ENCODE measurements at places on chromosomes 3 and 15.

GRCh38 chr3:13768453-13768852 lies 111.4 kb downstream of the WNT7A start:
- no peaks in the 10 kb centered on the region for H3K4me1 ChIP-seq
- no peak overlapping the region for H3K27ac ChIP-seq
- H3K27me3 ChIP-seq, result no peaks in the 10 kb centered on the region
- DNase-seq, result no peak
- no peak overlapping the region for H3K4me3 ChIP-seq

GRCh38 chr3:39638301-39638700 lies 170.8 kb downstream of the MOBP start:
- no peaks in the 10 kb centered on the region for H3K36me3 ChIP-seq
- DNase-seq, result no peak
- H3K27me3 ChIP-seq, result no peaks in the 10 kb centered on the region
- H3K27ac ChIP-seq, result peak overlapping the region; percentile 41

GRCh38 chr15:100502651-100503050 lies 26.1 kb downstream of the CERS3 start:
- no peaks in the 10 kb centered on the region for H3K36me3 ChIP-seq
- DNase-seq, result no peak
- no peak overlapping the region for H3K4me3 ChIP-seq

DNA sequence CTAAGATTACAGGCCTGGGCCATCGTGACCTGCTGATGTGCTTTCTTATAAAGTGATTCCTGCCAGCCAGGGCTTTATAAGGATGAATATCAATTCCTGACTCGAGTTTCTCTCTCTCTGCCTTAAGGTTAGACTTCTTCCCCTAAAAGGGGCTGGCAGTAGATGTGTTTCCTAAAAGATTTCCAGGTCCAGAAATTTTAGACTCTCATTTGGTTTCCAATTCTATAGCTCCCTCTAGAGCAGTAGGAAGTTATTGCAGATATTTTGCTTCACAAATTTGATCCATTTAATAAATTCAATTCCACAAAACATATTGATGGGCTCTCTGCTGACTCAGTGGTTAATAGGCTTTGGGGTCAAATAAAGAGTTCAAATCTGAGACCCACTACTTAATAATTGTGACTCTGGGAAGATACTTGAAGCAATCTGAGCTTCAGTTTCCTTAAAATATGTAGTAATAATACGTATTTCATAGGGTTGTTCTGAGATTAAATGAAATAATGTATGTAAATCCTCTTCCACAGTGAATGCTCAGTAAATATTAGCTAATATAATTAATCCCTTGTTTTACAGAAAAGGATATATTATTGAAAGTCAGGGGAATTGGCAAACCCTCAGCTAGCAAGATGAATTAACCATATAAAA lies 2.1 kb downstream of the TRIM69 start:
- H3K27ac ChIP-seq, result peak overlapping the region; percentile 51
- no peaks in the 10 kb centered on the region for H3K27me3 ChIP-seq
- H3K36me3 ChIP-seq, result no peaks in the 10 kb centered on the region
- peaks cover 59% of the 10 kb centered on the region for H3K4me1 ChIP-seq

GRCh38 chr15:73683777-73684580 lies at the start of gene CD276:
Gene CD276 (plus strand): TSS chr15:73684383. CDS start chr15:73699640, 15,257 bp downstream.
- peak within 1 kb of the TSS; percentile 76 for H3K4me3 ChIP-seq
- DNase-seq, result peak; percentile 82
- H3K36me3 ChIP-seq, result no peaks in the 10 kb centered on the region
- H3K4me1 ChIP-seq, result peaks cover 58% of the 10 kb centered on the region
- peak within 1 kb of the TSS; percentile 54 for H3K27ac ChIP-seq

GRCh38 chr15:65384895-65385869 lies 7.4 kb upstream of the IGDCC3 start:
- no peaks in the 10 kb centered on the region for H3K36me3 ChIP-seq
- peak overlapping the region; percentile 34 for H3K27ac ChIP-seq
- peaks cover 21% of the 10 kb centered on the region for H3K4me1 ChIP-seq
- peaks cover 42% of the 10 kb centered on the region for H3K27me3 ChIP-seq

DNA sequence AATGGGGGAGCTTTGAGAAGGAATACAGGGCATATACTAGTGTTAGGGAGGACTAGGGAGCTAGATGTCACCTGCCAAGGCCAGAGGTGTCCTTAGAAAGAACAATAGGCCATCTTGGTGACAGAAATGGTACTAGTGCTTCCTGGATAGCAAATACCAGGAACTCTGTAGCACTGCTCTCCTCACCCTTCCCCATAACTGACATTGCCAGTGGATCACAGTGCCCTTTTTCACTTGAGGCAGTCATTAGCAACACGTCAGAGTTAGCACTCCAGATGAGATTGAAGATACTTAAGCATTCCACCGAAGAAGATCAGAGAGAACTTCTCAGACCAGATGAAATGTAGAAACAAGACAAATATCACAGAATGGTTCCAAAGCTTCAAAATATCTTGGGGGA lies 103.1 kb upstream of the PDZRN3 start:
- peak overlapping the region; percentile 28 for H3K27ac ChIP-seq
- no peak overlapping the region for H3K4me3 ChIP-seq
- DNase-seq, result no peak

DNA sequence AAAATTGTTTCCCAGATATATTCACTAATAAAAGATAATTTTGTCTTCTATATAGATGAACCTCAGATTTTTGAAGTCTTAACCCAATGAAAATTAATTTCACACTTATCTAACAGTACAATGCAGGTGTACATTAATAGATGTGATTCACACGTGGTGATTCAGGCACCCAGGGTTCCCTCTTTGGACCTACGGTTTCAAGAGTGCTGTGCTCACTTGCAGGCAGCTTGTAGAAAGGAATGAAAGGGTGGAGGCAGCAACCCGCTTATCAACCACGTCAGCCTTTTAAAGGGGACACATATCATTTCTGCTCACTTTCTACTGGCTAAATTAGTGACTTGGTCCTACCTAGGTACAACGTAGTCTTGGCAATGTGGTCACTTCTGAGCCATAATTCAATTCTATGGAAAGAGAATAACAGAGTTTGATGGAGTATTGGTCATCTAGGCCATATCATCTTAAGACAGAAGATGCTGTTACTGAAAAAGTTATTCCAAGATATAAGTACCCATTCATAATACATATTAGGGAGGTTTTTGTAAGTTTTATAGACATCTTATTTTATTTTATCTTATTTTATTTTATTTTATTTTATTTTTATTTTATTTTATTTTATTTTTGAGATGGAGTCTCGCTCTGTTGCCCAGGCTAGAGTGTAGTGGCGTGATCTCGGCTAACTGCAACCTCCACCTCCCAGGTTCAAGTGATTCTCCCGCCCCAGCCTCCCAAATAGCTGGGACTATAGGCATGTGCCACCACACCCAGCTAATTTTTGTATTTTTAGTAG lies 37.9 kb downstream of the ACP3 start:
- no peaks in the 10 kb centered on the region for H3K36me3 ChIP-seq
- no peak overlapping the region for H3K4me3 ChIP-seq
- no peaks in the 10 kb centered on the region for H3K27me3 ChIP-seq
- DNase-seq, result no peak

DNA sequence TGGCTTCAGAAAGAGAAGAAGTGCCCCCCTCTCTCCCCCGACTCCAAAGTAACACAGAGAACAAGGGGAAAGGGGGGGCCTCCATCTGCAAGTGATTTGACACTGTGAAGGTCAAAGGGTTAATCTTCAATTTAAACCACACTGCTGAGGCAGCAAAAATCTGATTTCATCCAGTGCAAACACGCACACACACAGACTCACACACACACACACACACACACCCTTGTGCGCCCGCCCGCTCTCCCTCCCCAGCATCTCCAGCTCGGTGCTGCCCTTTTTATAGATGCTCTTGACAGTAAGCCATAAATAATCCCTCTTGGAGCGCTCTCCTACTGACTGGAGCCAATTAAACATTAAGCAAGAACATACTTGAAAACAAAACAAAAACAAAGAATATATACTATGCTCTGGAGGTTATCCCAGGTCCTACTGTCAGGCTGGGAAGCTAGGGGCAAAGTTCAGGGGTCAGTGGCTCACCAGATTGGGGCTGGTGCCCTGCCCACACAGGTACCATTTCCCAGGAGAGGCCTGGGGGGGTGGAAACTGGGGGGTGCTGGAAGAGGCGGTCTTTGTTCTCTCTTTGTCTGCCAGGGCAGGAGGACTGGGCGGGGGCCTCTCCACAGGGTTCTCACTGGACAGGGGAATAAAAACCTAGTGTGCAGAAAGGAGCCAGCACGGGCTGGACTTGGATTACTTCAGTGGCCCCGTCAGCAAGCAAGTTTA lies 16.3 kb downstream of the BMF start:
- H3K27me3 ChIP-seq, result no peaks in the 10 kb centered on the region
- H3K36me3 ChIP-seq, result peaks cover 20% of the 10 kb centered on the region
- no peak overlapping the region for H3K4me3 ChIP-seq
- peak; percentile 53 for DNase-seq
- peak overlapping the region; percentile 85 for H3K27ac ChIP-seq

DNA sequence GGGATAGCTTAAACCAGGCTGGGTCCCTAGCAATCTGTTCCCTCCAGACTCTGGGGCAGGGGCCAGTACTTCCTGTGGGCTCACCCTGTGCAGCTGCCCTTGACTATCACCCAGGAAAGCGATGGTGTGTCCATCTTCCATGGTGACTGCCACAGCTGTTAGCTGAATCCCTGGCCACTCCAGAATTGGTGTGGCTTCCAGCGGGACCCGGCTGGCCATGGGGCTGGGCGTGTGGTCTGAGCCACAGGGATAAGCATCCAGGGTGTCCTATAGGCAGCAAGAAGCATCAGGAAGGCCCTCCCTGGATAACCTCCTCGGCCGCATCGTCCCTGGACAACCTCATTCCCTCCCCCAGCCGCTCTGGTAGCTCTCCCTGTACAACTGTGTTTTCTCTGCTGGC lies 7.2 kb downstream of the PLXNB1 start:
- H3K36me3 ChIP-seq, result no peaks in the 10 kb centered on the region
- no peak overlapping the region for H3K4me3 ChIP-seq
- no peaks in the 10 kb centered on the region for H3K27me3 ChIP-seq
- H3K27ac ChIP-seq, result no peak overlapping the region

DNA sequence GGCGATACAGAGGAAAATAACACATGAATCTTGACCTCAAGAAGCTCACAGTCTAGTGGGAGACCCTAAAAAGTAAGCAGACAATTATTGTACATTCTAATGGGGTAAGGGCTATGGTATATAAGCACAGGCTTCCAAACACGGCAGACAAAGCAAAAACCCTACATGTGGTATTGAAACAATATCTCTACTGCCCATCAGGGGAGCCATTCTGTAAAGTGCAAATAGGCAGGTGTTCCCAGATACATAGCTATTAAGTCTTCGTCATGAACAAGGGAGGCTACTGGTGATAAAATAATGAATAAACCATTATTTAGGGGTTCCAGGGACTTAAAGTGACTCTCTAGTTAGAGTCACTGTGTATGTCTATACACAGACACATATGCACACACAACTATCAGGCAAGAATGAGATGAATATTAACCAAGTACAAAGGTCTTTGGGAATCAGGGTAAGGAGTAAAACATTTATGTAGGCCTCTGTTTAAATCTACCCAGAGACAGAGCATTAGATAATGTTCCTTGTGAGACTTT lies 38.7 kb upstream of the ASB14 start:
- no peak overlapping the region for H3K4me3 ChIP-seq
- no peaks in the 10 kb centered on the region for H3K36me3 ChIP-seq
- H3K27me3 ChIP-seq, result no peaks in the 10 kb centered on the region
- H3K27ac ChIP-seq, result no peak overlapping the region
- H3K4me1 ChIP-seq, result no peaks in the 10 kb centered on the region

- DNase-seq, result no peak
- H3K4me3 ChIP-seq, result no peak overlapping the region
- peaks cover 16% of the 10 kb centered on the region for H3K27me3 ChIP-seq
- no peaks in the 10 kb centered on the region for H3K36me3 ChIP-seq
- peaks cover 23% of the 10 kb centered on the region for H3K4me1 ChIP-seq
Measured at GRCh38 chr3:142892714-142893113, 3.8 kb upstream of the PCOLCE2 start.

GRCh38 chr3:132637590-132637989 lies 22.0 kb downstream of the ACAD11 start:
- H3K27ac ChIP-seq, result no peak overlapping the region
- H3K27me3 ChIP-seq, result no peaks in the 10 kb centered on the region
- no peak for DNase-seq
- H3K4me3 ChIP-seq, result no peak overlapping the region

- no peak overlapping the region for H3K27ac ChIP-seq
- H3K4me1 ChIP-seq, result peaks cover 7% of the 10 kb centered on the region
- H3K4me3 ChIP-seq, result no peak overlapping the region
- no peaks in the 10 kb centered on the region for H3K27me3 ChIP-seq
Measured at GRCh38 chr3:141681390-141681780, 56.7 kb upstream of the RNF7 start.

DNA sequence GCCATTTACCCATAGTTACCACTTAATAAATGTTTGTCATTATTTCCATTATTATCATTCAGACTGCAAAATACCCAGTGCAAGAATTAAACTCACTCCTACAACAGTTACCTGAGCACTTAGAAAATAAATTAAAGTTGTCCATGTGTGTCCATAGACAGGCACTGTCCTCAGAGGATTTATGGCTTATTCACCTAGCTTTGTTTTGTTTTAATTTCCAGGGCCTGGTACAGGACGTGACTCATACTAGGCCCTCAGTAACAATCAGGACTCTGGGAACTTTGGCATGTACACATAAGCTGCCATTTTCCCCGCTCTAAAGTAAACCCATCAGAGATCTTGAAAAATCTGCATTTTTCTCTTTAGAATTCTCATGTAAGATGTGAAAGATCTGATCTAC lies 458.5 kb upstream of the ARRDC4 start:
- no peaks in the 10 kb centered on the region for H3K36me3 ChIP-seq
- H3K27me3 ChIP-seq, result no peaks in the 10 kb centered on the region
- no peak overlapping the region for H3K27ac ChIP-seq
- DNase-seq, result no peak
- no peak overlapping the region for H3K4me3 ChIP-seq

- no peak overlapping the region for H3K4me3 ChIP-seq
- H3K36me3 ChIP-seq, result no peaks in the 10 kb centered on the region
- H3K27me3 ChIP-seq, result no peaks in the 10 kb centered on the region
Measured at GRCh38 chr3:110904520-110904890, 167.1 kb upstream of the NECTIN3 start.

DNA sequence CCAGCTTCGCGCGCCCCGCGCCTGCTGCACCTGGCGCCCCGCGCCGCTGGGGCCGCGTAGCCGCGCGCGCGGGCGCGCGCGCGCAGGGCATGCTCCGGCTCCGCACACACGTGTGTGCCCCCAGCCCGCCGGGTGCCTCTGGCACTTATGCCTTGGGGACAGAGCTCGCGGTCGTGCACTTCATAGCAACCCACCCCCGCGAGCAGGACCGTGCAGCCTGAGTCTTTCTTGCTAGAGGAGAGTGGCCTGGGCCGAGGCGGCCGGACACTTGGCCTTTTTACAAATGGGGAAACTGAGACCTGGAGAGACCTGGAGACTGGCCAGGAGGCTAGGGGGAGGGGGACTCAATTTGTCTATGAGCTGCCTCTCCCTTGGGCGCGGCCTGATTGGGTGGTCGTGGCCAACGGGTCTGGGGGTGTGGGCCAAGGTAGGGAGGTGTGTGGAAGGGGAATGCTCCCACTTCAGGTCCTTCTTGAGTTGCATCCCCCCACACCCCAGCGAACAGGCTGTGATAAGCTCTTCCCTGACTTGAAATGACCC lies 562 bp downstream of the NBEAL2 start:
- peaks cover 80% of the 10 kb centered on the region for H3K4me1 ChIP-seq
- peak overlapping the region; percentile 64 for H3K4me3 ChIP-seq
- H3K27me3 ChIP-seq, result no peaks in the 10 kb centered on the region
- H3K36me3 ChIP-seq, result no peaks in the 10 kb centered on the region

GRCh38 chr3:122572940-122573412 lies 4.5 kb upstream of the PARP15 start:
- H3K36me3 ChIP-seq, result no peaks in the 10 kb centered on the region
- H3K27me3 ChIP-seq, result no peaks in the 10 kb centered on the region
- H3K4me1 ChIP-seq, result peaks cover 18% of the 10 kb centered on the region

Measured in spleen (tissue), 13 donors.